Activated CD8-positive, alpha-beta T cell treated with anti-CD3 and anti-CD28 coated beads, Interleukin-2, amount 10 ng/mL, durations not matched to agents 7 days and 5 days (primary cell): ENCODE measurements at places on chromosomes 4 and X. TPM values are rescaled to one million over a fixed set of nuclear protein-coding genes. Genes with fewer than 3 reads are reported as not detected.

The SPATA18 gene
- 0.26 TPM for total RNA-seq

The KLHL34 gene
- total RNA-seq = 0.34 TPM

GRCh38 chr4:39062094-39062769 is at the start of gene KLHL5:
KLHL5 (plus strand) TSS chr4:39062232; CDS start chr4:39062653, 421 bp downstream.
- no peak for DNase-seq

DNA sequence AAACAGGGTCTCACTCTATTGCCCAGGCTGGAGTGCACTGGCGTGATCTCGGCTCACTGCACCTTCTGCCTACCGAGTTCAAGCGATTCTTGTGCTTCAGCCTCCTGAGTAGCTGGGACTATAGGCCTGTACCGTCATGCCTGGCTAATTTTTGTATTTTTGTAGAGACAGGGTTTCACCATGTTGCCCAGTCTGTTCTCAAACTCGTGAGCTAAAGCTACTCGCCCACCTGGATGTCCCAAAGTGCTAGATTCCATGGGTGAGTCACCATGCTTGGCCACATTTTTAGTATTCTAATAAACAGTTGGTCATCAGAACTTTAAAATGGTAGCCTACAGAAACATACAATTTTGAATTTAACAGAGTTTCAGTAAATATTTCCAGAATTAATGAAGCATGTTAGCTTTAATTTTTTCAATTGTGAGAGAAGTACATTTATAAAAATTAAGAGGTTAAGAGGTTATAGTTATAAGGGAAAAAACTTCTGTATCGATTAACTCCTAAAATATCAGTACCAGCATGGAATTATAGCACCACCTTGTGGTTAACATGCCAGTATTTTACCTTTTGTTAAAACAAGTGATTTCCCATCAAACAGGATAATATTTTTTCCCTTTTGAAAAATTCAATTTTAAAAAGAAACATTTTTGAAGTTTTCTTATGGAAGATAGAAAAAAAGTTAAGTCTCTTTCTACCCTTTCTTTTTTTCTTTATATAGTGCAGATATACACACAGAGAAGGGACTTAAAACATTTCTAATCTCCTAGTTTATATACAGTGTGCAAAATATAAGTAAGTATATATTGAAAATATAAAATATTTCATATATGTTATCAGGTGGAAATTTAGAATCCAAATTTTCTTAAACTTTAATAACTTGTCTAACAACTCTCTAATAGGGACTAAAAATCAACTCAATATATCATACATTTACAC is 35.4 kb downstream of the CEP44 start:
- DNase-seq = no peak

GRCh38 chr4:186554914-186555827 is at the start of gene MTNR1A:
MTNR1A (minus strand) TSS chr4:186555567; CDS start chr4:186555365, 202 bp downstream.
- no peak for DNase-seq

The SYP gene
- total RNA-seq = 1.1 TPM

The TBC1D9 gene
- not detected for total RNA-seq

The CDKL2 gene
- total RNA-seq = 0.60 TPM

The CT45A7 gene
- total RNA-seq = not detected

DNA sequence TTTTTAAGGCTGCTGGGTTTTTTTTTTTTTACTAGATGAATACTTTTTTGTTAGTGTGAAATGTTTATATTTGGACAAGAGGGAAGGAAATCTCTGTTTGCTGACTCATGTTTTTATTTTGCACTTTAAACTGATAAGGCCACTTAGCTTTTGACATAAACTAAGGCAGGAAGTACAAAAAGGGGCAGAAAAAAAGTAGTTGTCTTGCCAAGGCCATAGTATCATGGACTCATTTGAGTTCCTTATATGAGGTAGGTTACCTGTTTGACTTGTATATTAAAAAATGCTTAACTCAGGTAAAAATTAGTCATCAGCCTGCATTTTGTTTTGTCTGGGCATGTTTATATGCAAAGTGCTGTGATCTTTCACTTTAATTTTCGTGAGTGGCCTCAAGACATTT is 26.0 kb downstream of the SMAD1 start:
- no peak for DNase-seq

The L1CAM gene
- 7.5 TPM for total RNA-seq

The VSIG1 gene
- total RNA-seq = 0.60 TPM

DNA sequence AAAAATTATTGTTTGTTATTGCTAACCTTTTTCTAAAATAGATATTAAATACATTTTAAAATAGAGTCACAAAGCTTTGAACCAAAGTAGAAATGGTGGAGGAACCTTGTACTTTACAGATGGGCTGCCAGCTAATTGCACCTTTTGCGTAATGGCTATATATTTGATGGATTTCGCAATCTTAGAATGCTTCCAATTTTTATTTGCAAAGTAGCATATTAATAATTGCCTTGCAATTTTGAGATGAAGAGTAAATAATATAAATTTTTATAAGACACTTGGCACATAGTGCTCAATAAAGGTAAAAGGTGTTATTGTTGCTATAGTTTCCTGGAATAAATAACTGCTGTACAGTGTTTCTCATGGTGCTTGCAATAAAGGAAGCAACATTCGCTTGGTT is 533.5 kb downstream of the CCSER1 start:
- DNase-seq = no peak

The TMEM31 gene
- total RNA-seq = not detected

The TET2 gene
- total RNA-seq = 28.4 TPM

DNA sequence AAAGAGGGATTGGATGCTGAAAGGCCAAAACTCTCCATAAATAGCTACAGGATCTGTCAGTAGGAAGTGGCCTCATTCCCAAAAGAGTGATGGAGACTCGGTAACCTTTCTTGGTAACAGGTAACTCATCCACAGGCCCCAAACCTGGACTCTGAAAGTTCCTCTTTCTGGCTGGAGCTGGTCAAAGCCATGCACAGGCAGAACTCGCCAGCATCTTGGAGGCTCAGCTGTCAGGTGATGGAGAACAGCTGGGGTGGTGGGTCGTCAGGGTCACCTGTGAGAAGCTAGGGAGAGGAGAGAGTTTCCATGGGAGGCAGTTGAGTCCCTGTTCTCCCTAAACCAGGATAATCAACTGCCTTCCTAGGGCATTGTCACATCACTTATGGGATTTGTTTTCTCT is 354.3 kb upstream of the GATB start:
- no peak for DNase-seq

DNA sequence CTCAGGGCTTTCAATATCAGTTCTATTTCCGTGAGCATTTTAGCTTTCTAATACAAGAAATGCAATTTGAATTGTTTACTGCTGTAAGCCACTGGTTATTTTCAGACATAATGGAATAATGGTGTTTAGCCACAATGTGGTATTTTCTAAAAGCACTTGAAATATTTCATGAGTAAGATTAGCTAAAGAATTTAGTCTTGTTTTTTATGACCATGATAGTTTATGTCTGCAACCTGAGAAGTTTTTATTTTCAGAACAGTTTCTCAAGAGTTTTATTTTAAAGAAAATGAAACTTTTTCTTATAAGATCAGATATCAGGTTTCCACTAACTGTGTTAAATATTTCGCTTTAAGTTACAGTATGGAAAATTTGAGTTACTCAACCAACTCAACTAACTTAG is 60.2 kb downstream of the SLIT2 start:
- no peak for DNase-seq

DNA sequence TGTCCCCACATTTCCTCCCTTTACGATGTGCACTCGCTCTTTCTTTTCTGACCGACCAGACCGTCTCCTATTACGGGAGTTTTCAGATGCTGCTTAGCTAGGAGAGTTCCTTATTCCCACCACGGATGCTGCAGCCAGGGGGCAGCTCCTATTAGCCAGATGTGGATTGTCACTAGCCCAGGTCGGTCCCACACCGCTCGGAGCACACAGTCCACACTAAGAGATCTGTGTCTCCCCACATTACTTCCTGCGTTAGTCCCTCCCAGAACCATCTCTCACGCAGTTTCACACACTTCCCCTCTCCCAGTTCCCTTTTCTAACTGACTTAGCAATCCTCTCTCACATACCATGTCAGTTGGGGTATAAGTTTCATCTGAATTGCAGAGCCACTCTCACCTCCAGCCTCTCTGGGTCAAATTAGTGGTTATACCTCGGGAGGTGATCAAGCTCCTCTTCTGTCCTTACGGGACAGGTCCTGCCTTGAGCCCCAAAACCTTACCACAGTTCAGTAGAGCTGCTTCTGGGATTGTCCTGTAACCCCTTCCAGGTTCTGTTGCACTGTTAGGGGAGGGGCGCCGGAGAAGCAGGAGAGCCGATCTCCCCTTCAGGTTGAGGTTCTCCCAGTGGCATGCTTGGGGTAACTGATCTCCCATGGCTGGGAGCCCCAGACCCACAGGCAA is 28.2 kb downstream of the SULT1E1 start:
- DNase-seq = no peak

DNA sequence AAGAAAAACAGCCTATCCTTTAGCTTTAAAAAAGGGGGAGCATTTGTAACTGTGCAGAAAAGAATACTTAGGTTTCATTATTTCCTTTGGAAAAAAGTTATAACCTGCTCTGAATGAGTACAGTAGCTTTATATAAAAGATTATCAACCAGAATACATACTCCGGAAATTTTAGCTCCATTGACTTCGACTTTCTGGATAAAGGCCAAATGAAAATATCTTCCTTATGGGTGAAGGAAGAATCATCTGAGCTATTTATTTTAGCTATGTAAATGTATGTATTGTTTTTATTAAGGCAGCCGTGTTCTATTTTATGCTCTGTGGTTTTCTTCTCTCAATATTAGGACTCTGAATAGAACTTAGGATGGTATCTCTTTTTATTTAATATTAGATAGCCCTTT is 69.0 kb upstream of the ETNPPL start:
- DNase-seq = no peak

DNA sequence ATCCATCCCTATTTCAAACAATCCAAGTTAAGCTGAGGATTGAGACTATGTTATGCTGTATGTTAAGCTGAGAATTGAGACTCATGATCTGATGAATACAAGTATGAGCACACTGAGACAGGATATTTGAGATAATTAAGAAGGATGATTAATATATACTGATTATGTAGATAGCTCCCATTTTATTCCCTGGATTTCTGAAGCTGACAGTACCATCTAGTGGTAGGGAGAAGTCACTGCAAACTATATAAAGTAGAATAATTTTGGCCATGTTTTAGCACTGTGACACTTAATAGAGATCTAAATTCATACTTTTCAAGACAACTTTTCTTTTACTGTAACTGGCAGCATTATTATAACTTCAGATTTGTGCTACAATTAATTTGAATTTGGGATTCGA is 63.8 kb upstream of the HPRT1 start:
- no peak for DNase-seq

The IL13RA2 gene
- not detected for total RNA-seq

The TCEAL7 gene
- not detected for total RNA-seq

The DMRTC1 gene
- not detected for total RNA-seq

GRCh38 chr4:127788517-127788916 is 6.4 kb downstream of the HSPA4L start:
- DNase-seq = no peak

DNA sequence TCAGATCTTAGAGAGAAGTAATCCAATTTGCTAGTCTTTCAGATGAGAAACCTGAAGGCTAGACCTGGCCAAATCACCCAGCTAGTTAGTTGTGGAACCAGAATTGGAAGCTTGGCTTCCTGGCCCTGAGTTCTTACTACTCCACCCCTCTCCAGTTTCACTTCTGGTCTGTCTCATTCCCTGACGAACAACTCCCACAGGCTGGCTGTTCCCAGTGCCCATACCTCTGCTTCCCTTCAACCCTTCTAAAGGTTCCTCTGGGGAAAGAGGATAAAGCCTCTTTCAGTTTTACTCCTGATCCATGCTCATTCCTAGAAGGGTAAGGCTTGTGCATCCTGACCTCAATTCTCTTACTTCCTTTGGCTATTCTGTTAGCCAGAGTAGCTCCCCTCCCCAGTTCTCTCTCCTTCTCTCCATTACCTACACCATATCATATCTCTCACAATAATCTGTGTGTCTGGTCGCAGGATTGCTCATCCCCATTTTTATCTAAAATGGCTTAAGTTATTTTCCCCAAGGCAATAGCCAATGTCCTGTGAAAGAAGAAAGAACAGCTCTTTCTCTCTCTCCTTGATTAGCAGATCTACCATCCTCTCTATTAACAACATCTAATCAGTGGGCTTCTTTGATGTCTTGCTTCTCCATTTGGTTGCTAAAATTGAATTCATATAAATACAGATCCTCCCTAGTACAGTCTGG is 155.0 kb upstream of the MAOA start:
- DNase-seq = no peak

- no peak for DNase-seq
Observed at GRCh38 chr4:119746951-119747350, 118.3 kb upstream of the PDE5A start.

DNA sequence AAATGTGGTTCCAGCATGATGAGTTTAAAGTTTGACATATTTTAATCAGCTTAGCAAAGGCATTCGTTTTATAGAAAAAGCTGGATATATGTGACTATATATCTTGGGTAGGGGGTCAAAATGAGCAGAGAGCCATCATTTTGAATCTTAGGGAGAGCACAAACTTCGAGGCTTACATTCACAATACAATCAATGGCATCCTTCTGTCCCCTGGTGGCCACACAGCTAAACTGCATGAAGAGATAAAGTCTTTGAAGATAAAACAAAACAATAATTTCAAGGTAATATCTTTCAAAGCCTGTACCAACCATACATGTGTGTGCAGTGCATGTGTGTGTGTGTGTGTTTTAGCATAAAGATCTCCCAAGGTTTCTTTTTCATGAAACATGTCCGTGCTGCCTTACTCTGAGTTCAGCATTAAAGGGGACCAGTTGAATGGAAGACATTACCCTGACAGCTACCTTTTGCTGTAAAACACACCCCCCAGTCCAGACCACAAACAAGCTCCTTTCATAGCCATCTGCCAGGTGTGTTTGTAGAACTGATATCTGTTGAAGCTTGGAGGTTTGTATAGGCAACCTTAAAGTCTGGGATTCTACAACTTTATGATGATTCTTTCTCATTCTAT is 22.0 kb downstream of the DYNLT3 start:
- peak; percentile 71 for DNase-seq

GRCh38 chrX:152072236-152072635 is 66.1 kb downstream of the MAGEA10 start:
- DNase-seq = no peak

DNA sequence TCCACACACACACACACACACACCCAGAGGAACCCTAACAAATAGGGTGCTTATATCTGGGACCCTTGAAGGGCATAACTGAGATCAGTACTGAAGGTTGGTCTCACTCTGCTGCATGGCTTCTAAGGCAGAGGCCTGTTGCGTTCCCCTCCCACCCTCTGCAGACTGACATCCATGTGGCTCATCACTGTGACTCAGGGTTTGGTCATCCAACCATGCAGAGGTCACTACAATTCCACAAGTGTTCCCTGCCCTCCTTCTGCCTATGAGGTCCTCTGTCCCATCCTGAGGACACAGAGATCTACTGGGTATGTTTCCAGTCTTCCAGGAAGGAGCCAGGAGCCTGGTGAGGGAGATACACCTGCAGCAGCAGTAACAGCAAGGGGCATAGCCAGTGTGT is 55.8 kb downstream of the XAGE2 start:
- DNase-seq = no peak

The MAML3 gene
- 4.1 TPM for total RNA-seq

- peak; percentile 89 for DNase-seq
Observed at GRCh38 chr4:121950212-121950679, 1.6 kb downstream of the TRPC3 start.
